Hypothalamus (tissue), 51 donors: ENCODE measurements at places on chromosomes 12 and 14.
A peak's percentile ranks its signal among the peaks of the same experiment; 100 is the strongest.

DNA sequence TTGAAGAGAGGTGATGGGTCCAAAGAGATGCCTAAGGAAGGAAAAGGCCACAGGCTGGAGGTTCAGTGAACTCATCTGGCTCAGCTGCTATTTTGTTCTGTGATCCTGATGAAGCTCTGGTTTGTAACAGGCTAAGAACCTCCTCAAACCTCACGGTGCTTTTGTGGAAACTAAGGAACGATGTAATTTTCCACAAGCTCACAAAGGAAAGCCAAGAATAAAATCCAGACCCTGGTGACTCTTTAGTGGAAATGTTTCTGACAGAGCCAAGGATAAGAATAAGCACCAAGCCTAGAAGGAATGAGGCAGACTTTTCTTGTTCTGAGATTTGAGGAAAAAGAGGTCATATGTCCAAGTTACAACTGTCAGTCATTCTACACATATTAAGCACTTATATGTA is 93.6 kb downstream of the SLC24A4 start:
- no peak for DNase-seq

DNA sequence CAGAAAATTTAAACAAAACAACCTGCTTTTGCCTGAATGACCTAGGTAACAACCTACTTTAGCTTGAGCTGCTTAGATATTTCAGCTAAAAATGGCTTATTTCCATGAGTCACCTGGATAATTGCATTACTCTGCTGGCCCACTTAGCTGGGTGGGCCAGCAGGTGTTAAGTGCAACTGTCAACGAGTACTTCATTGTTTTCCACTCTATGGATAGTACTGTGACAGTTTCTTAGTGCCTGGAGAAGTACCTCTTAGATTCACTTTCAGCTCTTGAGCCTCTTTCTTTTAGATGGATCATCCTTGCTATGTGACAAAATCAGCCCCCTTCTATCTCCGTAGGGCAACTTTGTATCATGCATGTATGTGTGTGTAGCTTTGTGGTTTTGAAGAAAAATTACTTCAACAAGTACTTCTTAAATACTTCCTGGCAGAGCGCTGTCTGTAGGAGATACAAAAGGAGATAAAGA is 368.2 kb upstream of the ATP2B1 start:
- no peak for DNase-seq

GRCh38 chr14:58571769-58572472 is 65.8 kb upstream of the DACT1 start:
- DNase-seq = no peak

DNA sequence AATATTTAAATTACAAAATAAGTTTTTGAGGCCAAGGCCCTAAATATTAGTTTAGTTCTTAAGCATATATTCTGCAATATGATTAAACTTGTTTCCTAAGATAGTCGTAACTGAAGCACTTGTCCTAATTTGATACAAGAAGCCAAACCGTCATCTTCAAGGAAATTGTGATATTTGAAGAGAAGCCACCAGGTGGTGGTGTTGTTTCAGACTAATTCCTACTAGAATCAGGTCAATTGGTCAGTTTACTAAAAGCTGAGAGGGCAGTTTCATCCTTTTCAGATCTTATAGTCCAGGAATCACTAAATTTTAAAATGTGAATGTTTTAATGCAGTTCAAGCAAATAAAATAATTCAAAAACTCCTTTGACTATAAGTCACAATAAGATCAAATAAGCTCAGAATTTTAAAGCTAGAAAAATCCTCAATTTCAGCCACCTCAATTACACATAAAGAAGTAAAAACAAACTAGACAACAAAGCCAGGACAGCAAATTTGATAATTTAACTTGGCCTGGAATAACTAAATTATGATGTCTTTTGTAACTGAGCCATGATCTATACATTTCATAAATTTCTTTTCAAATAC is 7.1 kb upstream of the ARL1 start:
- no peak for DNase-seq

GRCh38 chr12:98758331-98758730 is 113.2 kb downstream of the APAF1 start:
- DNase-seq = peak; percentile 51

DNA sequence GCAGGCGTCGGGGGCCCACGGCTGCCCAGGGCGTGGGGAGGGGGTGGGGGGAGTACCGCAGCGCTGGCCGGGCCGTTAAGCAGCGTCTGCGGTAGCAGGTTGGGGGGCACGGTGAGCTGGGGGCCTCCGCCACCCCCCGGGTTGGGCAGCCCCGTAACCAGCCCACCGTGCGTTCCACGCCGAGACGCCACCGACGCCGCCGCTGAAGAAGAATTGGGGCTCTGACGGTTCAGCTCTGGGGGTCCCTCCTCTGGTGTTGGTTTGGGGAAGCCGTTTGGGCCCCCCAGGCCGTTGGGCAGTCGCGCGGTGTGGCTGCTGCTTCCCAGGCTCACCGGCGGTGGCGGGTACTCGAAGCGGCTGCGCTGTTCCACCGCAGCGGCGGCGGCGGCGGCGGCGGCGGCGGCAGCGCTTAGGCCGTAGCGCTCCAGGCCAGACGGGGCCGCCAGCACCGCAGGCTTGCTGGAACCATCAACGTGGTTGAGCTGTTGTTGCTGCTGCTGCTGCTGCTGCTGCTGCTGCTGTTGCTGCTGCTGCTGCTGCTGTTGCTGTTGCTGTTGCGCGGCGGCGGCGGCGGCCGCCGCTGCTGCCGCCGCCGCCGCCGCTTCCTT is 1.5 kb downstream of the IRF2BPL start:
- DNase-seq = peak; percentile 25

DNA sequence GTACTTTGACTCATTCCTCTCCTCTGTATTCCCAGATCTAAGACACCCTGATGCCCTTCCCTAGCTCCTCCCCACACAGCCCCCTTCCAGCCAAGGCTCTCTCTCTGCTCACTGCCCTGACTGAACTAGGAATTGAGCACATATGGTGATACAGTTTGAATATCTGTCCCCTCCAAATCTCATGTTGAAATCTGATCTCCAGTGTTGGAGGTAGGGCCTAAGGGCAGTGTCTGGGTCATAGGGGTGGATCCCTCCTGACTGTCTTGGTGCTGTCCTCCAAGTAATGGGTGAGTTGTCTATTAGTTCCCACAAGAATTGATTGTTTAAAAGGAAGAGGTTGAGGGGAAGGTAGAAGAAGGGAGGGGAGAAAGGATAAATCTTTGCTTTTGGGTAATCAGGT is 17.4 kb downstream of the CMKLR1 start:
- DNase-seq = no peak

- DNase-seq = no peak
Observed at GRCh38 chr12:31749024-31749704, 20.3 kb upstream of the AMN1 start.

DNA sequence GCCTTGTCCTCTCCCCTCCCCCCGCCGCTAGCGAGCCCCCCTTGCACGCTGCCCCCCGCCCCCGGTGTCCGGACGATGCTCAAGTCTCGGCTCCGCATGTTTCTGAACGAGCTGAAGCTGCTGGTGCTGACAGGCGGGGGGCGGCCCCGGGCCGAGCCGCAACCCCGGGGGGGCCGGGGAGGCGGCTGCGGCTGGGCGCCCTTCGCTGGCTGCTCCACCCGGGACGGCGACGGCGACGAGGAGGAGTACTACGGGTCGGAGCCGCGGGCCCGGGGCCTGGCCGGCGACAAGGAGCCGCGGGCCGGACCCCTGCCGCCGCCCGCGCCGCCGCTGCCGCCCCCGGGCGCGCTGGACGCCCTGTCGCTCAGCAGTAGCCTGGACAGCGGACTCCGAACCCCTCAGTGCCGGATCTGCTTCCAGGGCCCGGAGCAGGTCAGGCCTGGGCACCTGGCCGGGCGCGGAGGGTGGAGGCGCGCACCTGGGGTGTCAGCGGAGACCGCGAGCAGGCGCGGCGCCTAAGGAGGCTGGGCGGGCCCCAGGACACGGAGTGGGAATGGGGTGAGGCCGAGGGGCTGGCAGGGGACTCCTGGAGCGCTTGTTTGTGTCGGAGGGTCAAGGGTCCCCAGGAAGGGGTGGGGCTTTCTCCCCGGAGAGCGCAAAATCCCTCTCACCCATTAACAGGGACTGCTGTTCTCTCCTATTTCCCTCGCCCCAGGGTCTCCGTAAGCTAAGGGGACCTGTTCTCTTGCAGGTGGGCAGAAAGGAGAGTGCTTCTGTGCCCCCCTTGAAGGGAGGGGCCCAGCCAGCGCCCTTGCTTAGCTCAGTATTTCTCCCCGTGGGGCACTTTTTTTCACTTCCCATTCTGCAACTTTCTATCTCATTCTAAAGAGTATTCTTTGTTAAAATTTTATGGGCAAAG is 810 bp downstream of the MARCHF9 start:
- DNase-seq = no peak

DNA sequence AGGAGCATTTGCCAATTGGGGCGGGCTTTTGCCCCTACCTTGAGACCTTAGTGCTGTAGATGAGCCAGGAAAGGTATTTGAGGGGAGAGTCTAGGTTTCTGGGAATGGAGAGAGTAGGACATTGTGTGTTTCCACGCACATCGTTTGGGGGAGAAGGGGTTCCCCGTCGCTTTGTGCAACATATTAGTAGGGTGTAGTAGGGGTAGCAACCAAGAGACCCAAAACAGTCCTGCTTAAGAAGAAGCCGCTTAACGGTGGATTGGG is 694 bp upstream of the PTGES3 start:
- no peak for DNase-seq

DNA sequence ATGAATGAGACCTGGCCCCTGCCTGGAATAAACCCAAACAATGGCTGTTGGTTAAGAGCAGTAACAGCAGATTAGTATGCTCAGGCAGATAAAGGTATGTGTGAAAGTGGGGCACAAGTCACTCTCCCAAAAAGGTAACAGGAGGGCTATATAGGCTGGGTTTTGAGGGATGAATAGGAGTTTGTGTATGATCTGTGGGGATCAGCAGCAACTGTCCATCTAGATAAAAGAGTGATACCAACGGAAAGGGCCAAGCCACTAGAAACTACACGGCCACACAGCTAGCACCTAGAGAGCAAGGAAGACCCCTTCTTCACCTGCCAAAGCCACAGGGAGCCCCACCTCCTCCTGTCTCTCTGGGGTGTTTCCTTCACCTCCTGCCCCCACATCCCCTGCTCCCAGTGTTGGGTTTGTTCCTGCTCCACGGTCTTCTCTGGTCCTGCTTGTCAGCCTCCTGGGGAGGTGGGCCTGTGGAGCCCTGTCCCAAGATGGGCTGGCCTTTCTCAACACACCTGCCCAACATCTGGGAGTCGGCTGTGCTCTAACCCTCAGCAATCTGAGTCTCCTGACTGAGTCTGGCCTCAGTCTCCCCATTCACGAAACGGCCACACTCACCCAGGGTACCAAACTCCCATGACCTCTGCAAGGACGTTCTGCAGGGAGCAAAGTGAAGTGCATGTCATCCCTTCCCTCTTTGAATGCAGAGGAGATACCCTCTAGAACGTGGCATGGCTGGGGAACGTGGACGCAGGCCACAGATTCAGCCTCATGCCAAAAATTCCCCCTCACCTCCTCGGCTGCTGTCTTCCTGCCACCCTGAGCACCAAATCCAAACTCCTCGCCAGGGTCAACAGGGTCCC is 108.2 kb downstream of the NCOR2 start:
- no peak for DNase-seq

- no peak for DNase-seq
Observed at GRCh38 chr14:69091006-69091405, 61.9 kb downstream of the DCAF5 start.

DNA sequence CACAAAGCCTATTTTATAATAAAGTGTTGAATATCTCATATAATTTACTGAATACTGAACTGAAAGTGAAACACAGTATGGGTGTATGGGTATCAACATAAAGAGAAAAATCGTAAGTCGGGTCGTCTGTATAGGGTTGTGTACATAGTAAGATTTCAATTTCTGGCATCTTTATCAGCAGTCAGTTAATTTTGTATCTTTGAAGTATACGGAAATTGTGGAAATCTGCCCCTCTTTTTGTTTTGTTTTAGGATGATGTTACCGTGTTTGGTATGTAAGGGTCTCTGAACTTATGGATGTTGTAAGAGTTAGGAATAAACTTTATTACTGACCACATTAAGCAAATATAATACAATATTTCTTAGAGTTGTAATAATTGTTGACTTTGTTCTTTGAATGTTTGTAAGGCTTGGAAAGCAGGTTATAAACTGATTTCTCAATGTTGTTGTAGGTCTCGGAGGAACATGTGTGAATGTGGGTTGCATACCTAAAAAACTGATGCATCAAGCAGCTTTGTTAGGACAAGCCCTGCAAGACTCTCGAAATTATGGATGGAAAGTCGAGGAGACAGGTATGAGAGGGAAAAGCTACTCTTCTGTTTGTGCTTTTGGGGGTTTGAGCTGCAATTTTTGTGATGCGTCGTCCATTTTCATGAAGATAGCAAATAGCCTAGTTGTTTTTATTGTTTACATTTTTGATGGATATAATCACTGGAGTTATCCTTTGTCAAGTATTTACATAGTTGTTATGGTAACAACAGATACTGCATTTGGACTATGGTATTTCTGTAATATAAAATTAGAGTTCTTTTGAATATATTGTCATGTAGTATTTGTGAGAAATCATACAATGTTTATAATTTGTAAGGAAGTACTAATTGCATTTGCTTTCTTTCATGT is 12.0 kb downstream of the EID3 start:
- no peak for DNase-seq

GRCh38 chr12:509500-509899 is 49.8 kb downstream of the B4GALNT3 start:
- DNase-seq = no peak

DNA sequence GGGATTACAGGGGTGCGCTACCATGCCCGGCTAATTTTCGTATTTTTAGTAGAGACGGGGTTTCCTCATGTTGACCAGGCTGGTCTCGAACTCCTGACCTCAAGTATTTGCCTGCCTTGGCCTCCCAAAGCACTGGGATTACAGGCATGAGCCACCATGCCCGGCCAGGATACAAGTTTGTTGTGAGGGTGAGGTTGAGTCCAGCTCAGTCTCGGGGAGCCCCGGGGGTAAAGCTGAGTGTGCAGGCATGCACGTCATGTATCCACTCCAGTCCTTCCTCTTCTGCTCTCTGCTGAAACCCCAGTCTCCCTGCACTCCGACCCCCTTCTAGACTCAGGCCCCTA is 369 bp downstream of the HPD start:
- no peak for DNase-seq

GRCh38 chr14:94395282-94395887 is 7.0 kb upstream of the SERPINA1 start:
- no peak for DNase-seq

DNA sequence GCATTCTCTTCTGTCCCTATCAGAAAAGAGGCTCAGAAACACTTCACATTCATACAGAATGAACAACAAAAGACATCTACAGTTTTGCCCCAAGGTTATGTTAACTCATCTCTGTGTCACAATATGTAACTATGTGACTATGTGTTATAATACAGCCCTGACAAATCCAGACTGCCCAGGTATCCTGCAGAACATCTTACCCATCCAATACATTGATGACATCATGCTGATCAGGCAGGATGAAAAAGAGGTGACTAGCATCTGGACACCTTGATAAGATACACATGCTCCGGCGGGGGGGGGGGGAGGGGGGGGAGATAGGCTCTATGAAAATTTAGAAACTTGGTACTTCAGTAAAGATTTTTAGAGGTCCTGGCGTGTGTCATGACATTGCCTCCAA is 8.3 kb upstream of the GNS start:
- DNase-seq = no peak
